GM10248 (cell line): ENCODE measurements at places on chromosomes 4 and X.
A peak's percentile ranks its signal among the peaks of the same experiment; 100 is the strongest.

DNA sequence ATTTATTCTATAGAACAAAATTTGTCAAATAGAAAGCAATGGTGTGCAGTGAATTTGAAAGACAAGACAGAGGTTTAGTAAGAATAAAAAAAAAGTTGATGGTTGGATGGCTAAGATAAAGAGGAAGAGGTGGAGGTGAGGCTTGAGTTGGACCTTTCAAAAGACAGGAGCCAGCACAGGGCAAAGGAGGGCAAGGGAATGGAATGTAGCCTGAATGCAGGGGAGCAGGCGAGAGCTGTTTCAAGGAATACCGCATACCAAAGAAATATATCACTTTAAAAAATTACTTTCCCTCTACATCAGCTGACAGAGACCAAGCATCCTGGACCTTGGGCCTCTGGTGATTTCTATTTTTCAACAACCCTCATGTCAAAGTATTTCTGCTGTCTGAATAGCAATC, 38.0 kb upstream of the CXXC4 start:
- DNase-seq: no peak

- DNase-seq: no peak
Measured at GRCh38 chr4:115042496-115042895, 70.9 kb downstream of the NDST4 start.

DNA sequence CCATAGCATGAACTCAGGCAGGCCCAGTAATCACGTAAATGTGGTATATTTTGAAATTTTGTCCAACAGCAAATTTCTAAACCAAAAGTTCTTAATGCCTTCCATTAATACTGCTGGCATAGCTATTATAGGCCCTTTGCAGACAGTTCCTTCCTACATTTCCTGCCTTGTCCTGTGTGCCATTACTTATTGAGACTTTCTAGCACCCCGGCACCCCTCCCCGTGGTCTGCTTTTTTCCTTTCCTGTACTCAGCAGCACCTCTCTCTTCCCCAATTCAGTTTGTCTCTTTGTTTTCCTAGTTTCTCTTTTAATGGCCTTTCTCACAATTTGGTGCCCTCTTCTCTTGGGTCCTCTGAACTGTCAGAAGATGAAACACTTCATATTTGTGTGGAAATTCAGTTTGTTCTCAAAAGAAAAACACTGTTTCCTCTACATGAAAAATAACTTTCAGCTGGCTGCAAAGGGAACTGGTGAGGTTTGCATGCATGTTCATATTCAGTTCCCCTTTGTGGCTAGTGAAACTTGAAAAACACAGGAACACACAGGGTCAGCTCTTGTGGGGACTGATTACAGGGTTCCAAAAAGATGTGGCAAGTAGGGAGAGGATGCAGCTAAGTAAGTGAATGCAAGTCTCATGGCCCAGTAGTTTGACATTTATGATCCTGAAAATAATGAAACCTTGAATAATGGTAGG, 17.1 kb downstream of the GPR34 start:
- DNase-seq: peak; percentile 23

- no peak for DNase-seq
Measured at GRCh38 chrX:153511784-153512500, 5.5 kb upstream of the ATP2B3 start.

DNA sequence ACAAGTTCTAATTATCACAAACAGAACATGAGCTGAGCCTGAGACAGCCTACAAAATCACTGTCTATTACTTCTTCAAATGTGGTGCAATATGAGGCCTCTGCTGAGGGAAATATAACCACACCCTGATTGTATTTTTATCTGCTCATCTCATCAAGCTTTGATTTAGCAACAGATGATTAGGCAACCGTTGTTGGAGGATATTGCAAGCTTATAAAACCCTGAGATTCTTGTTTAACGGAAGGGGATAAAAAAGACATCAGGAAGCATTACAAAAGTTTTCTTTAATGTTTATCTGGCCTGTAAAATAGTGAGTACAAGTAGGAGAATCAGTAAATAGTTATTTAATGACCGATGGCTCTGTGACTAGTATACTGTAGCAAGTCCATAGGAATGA, 108.5 kb downstream of the ZNF330 start:
- no peak for DNase-seq

DNA sequence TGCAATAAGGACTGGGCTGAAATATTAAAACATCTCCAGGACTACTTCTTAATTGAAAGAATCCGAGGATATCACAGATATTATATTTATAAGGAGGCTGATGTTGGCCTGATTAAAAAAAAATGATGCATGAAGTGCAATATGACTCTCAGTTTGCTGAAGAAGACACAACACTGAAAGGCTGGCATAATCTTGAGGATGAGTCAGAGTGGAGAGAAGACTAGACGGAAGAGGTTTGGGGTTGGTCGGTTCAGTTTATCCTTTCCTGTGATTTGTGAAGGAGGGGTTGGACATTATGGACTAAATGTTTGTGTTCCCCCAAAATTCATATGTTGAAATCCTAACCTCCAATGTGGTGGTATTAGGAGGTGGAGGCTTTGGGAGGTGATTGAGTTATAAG, 170.3 kb downstream of the CORIN start:
- DNase-seq: no peak

- DNase-seq: no peak
Measured at GRCh38 chr4:157128395-157128794, 52.4 kb downstream of the GLRB start.

GRCh38 chrX:69257499-69258127, 92.4 kb upstream of the PJA1 start:
- no peak for DNase-seq

DNA sequence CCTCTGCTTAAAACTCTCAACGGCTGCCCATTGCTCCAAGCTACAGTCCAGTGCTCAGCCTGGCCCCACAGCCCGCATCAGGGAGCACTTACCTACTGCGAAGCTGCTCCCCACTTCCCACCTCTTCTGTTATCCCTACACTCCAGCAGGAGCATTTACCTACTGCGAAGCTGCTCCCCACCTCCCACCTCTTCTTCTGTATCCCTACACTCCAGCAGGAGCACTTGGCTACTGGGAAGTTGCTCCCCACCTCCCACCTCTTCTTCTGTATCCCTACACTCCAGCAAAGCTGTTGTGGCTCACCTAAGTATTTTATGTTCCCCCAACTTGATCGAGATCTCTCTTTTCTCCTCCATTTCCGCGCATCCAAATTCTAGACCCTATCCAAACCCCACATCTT, 563.3 kb upstream of the ZFP42 start:
- DNase-seq: no peak

DNA sequence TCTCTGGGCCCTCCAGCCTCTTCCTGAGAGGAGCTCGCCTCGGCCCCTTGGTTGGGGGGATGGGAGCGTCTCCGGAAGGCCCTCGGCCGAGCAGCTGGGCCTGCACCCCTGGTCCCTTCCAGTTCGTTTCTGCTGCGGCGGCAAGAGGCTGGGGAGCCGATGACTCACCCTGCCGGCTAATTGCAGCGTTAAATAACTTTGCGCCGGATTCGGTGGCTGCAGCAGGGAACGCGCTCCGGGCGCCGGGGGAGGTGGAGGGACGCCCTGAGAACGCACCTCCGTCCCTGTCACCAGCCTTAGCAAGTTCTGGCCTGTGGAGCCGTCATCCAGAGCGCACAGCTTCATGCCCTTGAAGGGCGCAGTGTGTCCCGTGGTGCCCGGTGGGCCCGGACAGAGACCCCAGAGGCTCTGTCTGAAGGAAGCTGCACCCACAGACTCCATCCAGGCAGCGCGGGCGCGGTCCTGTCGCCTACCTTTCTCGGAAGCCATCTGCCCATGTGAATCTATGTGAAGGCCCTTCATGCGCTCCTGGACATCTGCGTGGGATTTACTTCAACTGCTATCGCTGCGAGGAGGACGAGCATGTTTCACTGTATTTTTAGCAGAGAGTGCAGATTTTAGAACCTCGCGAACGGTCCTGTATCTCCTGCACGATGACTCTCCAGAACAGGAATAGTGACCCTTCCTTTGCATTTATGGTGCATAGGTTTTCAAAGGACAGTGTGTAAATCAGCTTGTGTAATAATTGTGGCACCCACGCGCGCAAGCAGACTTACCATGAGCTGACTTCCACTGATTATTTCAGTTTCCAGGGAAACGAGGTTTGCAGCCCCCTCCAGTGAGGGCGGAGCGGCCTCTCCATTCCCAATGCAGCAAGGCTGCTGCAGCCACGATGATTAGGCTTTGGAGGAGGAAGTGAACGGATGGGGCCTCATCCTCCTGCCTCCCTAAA, 1.7 kb upstream of the TMEM271 start:
- no peak for DNase-seq

- no peak for DNase-seq
Measured at GRCh38 chr4:167826281-167826680, 266.1 kb upstream of the ANXA10 start.

DNA sequence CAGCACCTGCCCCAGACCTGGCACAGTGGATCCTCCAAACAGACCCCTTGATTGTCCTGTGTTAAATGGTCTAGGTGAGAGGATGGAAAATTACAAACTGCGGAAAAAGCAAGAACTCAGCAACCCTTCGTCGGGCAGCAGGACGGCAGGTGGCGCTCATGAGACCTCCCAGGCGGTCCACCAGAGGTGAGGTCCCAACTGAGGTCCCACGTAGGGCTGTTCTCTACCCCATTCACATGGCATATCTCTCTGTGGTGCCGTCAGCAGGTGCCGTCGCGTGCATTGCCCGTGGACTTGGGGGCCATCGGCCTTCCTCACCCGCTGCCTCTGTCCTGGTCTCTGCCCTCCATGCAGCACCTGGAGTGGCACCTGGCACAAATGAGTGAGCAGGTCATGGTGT, 88.2 kb downstream of the CRMP1 start:
- no peak for DNase-seq

DNA sequence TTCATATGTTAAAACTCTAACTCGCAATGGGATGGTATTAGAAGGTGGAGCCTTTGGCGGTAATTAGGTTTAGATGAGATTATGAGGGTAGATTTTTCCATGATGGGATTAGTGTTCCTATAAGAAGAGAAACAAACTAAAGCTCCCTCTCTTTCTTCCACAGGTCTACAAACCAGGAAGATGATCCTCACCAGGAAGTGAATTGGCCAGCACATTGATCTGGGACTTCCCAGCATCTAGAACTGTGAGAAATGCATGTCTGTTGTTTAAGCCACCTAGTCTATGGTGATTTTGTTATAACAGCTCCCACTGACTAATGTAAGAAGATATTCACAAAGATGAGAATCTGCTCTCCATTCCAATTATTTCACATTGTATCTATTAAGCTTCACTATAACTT, 2266.9 kb downstream of the PCDH7 start:
- DNase-seq: no peak

DNA sequence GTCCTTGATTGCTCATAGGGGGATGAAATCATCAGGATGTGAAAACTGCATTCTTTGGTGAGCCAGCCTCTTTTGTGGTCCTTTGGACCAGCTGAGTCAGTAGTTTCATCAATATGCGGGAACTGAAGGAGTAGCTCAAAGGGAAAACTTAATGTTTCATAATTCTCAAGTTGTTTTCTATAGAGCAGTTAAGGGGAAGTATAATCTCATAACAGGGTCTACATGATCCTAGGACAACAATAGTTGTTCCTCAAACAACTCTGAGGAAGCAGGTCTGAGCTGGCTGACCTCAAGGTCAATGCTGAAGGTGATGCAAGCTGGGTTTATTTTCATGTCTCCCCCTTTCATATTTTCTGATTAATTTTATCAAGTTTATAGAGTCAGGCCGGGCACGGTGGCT, 36.1 kb upstream of the IRF2 start:
- DNase-seq: no peak

DNA sequence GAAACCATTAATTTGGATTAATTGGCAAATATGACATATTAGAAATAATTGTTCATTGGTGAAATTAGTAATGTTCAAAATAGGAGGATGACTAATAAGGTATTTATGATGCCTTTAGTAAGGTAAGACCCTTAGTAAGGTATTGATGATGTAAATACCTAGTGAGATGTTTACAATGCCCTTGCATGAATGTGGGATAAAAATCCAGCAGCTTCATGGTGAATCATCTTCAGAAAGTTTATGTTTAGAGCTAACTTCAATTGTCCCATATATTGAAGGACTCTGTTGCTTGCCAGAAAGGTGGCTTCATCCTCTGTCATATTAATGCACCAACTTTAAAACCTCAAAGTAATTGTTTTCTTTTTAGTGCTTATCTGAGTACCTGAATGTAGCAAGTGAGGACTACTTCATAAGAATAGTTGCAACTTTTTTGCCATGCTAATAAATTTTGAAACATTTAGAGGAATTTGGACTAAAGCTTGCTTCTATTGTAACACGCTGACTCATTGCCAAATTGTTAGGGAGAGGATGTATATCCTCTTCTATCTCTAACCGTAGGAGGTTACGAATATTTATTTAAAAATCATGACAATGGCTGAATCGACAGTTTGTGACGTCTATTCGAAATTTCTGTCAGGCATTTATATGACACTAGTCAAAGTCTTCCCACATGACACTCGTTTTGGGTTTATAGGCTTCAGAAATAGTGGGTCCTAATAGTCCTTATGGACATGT, 174.1 kb upstream of the HS3ST1 start:
- DNase-seq: no peak

DNA sequence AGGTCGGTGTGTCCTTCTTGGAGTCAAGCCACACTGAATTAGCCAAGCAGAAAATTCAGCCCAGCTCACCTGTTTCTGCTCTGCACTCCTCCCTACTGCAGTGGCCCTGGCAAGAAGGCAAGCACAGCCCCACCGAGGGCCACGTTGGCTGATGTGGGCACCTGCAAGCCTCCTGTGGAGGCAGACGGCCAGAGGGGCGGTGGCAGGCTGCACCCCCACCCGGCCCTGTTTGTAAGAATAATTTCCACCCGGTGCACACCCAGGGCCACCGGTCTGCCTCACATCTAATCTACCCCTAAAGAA, 18.8 kb downstream of the PPP2R2C start:
- DNase-seq: no peak

- no peak for DNase-seq
Measured at GRCh38 chr4:108139089-108139488, 29.6 kb downstream of the LEF1 start.

- no peak for DNase-seq
Measured at GRCh38 chr4:3475041-3475712, 12.1 kb downstream of the DOK7 start.

- no peak for DNase-seq
Measured at GRCh38 chrX:101759000-101759399, 99.3 kb upstream of the ARMCX2 start.

DNA sequence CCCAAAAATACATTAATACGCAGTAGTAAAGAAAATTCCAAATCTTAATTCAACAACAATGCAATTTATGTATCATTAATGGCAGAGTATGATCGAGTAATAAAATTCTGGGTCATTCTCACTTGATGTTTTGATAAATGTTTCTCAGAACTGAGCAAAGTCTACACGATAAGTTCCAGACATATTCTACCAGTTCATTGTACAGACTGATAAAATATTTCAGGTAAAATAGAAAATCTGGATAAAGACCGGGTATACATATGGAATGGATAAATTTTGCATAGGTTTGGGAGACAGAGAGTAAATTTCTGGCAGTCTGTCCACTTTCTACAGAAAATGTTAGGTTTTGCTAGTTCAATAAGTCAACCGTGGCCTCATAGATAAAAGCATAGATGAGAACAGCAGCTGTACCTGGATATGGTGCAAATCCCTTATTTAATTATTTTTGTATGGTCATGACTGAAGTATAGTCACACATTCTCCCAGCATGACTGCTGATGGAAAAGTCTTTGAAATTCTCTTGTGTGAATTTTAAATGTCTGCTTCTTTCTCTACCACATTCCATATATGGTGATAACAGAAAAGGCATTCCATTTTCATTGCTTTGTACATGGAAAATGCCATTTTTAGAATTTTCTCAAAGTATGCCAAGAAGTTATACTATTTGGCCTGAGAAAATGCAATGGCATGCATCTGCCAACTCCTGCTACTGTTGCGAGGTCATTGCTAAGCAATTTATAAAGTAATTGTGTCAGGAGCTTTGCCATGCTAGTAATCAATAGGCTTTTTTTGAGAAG, 301.9 kb upstream of the ARSJ start:
- no peak for DNase-seq
